ENCODE measurements at places on chromosomes 11 and 22. TPM values are rescaled to one million over a fixed set of nuclear protein-coding genes. Genes with fewer than 3 reads are reported as not detected.

SCGB1D2 gene
- polyA plus RNA-seq = not detected

ELMOD1 gene
- polyA plus RNA-seq = 0.42 TPM

KCNK4 gene
- polyA plus RNA-seq = not detected

DNA sequence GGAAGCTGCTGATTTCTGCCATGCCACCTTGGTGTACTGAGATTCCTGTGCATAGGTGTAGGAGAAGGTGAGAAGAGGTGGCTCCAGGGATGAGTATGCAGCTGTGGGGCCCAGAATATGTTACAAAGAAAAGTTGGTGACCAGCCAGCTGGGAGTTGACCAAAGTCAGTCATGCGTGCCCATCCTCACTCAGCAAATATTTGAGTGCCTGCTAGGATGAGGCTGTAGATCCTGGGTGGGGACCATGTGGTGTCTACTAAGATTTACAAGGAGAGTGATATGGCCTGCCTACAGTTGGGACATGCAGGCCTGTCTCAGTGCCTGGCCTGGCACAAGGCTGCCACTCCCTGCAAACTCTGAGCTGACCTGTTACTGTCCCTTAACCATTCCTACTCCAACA lies 19.4 kb downstream of the RNF185 start:
- no peak for DNase-seq
- peaks cover 2% of the 10 kb centered on the region for H3K36me3 ChIP-seq
- H3K27ac ChIP-seq = no peak overlapping the region
- no peaks in the 10 kb centered on the region for H3K27me3 ChIP-seq

- no peaks in the 10 kb centered on the region for H3K36me3 ChIP-seq
- H3K27ac ChIP-seq = no peak overlapping the region
- no peaks in the 10 kb centered on the region for H3K27me3 ChIP-seq
- DNase-seq = no peak
- no peaks in the 10 kb centered on the region for H3K4me1 ChIP-seq
- H3K4me3 ChIP-seq = no peak overlapping the region
These were observed 137.8 kb downstream of the CEP164 start for GRCh38 chr11:117465236-117465997.

GRCh38 chr11:46263120-46263519 lies 14.3 kb upstream of the CREB3L1 start:
- no peak overlapping the region for H3K27ac ChIP-seq
- no peaks in the 10 kb centered on the region for H3K36me3 ChIP-seq
- H3K4me1 ChIP-seq = no peaks in the 10 kb centered on the region
- H3K4me3 ChIP-seq = no peak overlapping the region
- no peak for DNase-seq

GRCh38 chr22:37932821-37933578 lies 20.4 kb downstream of the C22orf23 start:
- H3K36me3 ChIP-seq = no peaks in the 10 kb centered on the region
- peaks cover 6% of the 10 kb centered on the region for H3K4me1 ChIP-seq
- peak; percentile 31 for DNase-seq
- H3K27ac ChIP-seq = peak overlapping the region; percentile 16
- H3K27me3 ChIP-seq = no peaks in the 10 kb centered on the region
- no peak overlapping the region for H3K4me3 ChIP-seq

GRCh38 chr11:116993599-116993998 lies 104.6 kb downstream of the SIK3 start:
- no peaks in the 10 kb centered on the region for H3K27me3 ChIP-seq
- H3K27ac ChIP-seq = no peak overlapping the region
- DNase-seq = no peak
- peaks cover 23% of the 10 kb centered on the region for H3K4me1 ChIP-seq
- H3K4me3 ChIP-seq = no peak overlapping the region
- H3K36me3 ChIP-seq = no peaks in the 10 kb centered on the region

DNA sequence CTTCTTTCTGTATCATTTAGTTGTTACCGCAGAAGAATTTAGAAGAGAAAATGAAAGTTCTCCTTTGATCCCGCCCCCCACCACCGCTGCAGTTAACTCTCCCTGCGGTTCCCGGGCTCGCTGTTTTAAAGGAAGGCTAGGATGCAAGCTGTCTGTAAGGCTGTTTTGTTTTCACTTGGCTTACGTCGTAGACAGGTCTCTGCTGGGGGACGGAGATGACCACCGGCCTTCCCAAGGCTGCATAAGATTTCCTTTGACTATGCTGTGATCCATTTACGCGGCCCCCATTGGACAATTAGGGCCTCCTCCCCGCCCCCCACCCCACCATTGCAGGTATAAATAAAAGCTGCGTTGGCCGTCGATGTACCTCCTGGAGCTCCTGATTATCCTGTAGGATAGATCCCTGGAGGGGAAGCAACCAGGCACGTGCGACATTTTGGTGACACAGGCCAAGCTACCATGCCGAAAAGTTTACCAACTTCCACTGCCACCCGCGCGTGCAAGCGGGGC lies 1.4 kb upstream of the CPT1A start:
- H3K4me1 ChIP-seq = peaks cover 16% of the 10 kb centered on the region
- H3K4me3 ChIP-seq = peak overlapping the region; percentile 27

- H3K27me3 ChIP-seq = no peaks in the 10 kb centered on the region
- H3K4me3 ChIP-seq = no peak overlapping the region
- H3K27ac ChIP-seq = no peak overlapping the region
- H3K4me1 ChIP-seq = peaks cover 2% of the 10 kb centered on the region
- H3K36me3 ChIP-seq = no peaks in the 10 kb centered on the region
- no peak for DNase-seq
These were observed 83.5 kb downstream of the BDNF start for GRCh38 chr11:27616711-27617110.

- peak; percentile 67 for DNase-seq
- H3K27ac ChIP-seq = no peak overlapping the region
- H3K36me3 ChIP-seq = peaks cover 13% of the 10 kb centered on the region
- H3K4me1 ChIP-seq = no peaks in the 10 kb centered on the region
These were observed 7.9 kb downstream of the PCSK7 start for GRCh38 chr11:117223741-117224689.

DNA sequence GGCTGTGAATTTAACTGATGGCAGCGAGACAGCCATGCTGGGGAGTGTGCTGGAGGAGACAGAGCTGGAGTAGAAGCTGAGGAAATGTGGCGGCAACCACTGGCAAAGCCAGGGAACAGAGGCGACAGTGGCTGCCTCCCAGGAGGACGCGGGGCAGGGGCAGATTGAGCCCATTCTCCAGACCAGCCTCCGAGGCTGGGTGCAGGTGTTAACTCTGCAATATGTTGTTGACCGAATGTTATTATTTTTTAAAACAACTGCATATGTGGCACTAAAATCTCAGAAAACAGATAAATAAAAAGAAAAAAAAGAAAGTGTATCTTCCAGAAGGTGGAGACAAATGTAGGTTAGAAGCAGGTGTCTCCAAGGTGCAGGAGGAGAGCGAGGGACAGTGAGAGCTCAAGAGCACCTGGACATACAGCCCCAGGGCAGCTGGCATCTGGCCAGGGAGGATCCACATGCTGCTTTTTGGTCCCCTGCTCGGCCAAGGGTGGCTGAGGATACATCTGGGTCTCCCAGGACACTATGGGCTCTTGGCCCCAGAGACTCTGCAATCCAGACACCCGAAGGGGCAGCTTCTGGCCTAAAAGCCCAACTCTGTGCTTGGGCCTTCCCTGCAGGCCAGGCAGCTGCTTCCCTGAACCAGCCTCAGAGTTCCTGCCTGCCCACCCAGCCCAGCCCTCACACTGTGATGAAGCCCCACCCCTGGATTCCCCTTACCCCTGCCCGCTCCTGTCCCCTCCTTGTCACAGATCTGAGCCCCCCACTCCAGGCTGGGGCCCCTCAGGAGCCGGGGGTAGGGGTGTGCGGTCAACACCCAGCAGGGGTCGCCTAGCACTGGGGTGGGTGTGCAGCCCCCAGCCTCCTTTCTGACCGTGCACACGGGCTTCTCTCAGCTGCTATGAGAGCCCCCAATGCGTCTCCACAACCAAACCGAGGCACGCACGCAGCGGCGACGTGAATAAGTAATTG lies 12.9 kb downstream of the RTN4R start:
- H3K4me3 ChIP-seq = no peak overlapping the region
- no peak overlapping the region for H3K27ac ChIP-seq
- peaks cover 2% of the 10 kb centered on the region for H3K4me1 ChIP-seq
- no peaks in the 10 kb centered on the region for H3K36me3 ChIP-seq

DNA sequence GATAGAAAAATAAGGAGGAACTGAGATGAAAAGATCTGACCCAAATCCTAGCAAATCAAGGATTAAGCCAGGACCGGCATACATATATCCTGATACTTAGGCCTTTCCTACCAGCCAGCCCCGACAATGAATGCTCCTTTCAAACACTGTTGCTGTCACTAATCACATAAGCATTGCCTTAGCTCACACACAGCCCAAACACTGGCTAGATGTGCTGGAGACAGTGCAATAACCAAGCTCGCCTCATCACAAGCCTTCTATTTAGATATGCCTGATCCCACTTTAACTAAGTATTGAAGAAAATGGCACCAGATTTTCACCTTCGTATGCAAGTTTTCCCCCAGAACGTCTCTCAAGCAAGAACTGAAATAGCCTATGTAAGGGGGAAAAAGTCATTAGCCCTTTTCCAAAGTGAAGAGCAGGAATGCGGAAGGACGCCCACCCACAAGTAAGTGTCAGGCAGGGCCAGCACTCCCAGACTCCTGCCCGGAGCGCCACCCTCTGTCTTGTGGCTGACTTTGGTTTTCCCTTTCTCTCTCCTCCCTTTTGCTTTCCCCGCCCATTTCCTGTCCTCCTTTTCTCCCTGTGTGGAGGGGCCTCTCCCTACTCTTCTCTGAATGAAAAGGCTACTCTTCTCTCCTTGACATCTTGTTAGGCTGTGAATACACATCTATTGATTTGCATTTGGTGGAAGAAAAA lies 8.9 kb upstream of the OPCML start:
- H3K4me3 ChIP-seq = no peak overlapping the region
- H3K27ac ChIP-seq = no peak overlapping the region
- H3K27me3 ChIP-seq = no peaks in the 10 kb centered on the region
- no peaks in the 10 kb centered on the region for H3K36me3 ChIP-seq

DNA sequence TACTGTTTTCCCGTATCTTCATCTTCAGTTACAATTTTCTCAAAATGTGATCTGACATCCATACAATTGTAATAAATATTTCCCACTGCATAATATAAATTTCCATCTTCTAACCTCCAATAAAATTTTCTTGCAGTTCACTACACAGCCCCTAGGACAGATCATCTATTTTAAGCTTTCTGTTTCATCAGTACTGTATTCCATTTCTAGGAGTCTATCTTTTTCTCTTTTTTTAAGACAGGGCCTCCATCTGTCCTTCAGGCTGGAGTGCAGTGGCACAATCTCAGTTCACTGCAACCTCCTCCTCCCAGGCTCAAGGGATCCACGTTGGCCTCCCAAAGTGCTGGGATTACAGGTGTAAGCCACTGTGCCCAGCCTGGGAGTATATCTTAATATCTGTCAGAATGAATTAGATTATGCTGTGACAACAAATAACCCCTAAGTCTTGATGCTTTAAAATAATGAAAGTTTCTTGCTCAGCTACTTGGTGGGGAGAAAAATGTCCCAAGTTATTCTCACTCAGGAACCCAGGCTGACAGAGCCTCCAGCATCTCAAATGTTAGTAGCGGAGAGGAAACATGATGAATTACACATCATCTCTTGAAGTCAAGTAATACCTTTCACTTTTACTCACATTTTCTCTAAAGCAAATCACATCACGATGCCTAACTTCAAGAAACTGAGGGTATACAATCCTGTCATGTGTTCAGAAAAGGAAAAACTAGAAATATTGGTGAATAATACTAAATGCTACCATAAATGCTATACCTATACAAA lies 92.2 kb downstream of the BUD13 start:
- no peaks in the 10 kb centered on the region for H3K36me3 ChIP-seq
- no peaks in the 10 kb centered on the region for H3K27me3 ChIP-seq
- DNase-seq = no peak
- no peaks in the 10 kb centered on the region for H3K4me1 ChIP-seq

- H3K4me1 ChIP-seq = no peaks in the 10 kb centered on the region
- DNase-seq = no peak
- H3K27me3 ChIP-seq = peaks cover 4% of the 10 kb centered on the region
These were observed at the start of gene OR10D3 for GRCh38 chr11:124183068-124183467. Gene OR10D3 (plus strand): TSS chr11:124183345. CDS start chr11:124185270, 1,925 bp downstream.

DNA sequence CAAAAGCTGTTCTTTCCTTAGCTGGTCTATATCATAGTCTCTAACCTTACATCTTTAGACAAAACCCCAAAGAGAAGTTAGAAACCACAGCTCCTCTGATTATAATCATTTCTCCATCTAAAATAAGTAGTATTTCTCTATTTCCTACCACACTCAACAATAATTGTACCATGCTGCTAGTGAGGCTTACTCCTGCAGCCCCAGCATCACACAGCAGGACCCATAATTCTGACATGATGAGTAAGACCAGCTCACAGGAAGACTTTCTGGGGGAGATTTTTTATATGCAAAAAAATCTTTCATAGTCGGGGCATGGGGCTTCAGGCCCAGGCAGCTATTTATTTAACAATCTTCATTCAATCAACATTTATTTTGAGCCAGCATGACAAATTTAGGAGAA lies 441.6 kb downstream of the DYNC2H1 start:
- H3K4me3 ChIP-seq = no peak overlapping the region
- no peaks in the 10 kb centered on the region for H3K36me3 ChIP-seq
- H3K4me1 ChIP-seq = no peaks in the 10 kb centered on the region
- no peaks in the 10 kb centered on the region for H3K27me3 ChIP-seq
- no peak for DNase-seq
- no peak overlapping the region for H3K27ac ChIP-seq

DNA sequence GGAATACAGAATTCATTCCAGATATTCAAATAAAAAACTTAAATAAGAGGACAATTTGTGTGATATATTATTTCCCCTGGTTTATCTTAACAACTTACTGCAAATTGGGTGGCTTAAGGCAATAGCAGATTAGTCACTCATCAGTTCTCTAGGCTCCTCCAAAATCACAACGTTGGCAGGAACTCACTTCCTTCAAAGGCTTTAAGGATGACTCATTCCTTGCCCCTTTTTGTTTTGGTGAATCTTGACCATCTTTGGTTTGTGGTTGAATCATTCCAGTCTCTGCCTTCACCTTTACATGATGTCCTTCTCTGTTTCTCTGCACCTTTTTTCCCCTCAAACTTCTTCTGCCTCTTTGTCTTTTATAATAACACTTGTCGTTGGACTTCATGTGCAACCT lies 3.4 kb downstream of the OR10AG1 start:
- H3K27me3 ChIP-seq = no peaks in the 10 kb centered on the region
- DNase-seq = no peak
- no peaks in the 10 kb centered on the region for H3K4me1 ChIP-seq
- H3K4me3 ChIP-seq = no peak overlapping the region
- no peaks in the 10 kb centered on the region for H3K36me3 ChIP-seq
- no peak overlapping the region for H3K27ac ChIP-seq

All from liver (tissue), 10 donors.